ENCODE measurements at places on chromosomes 13 and 19.

GRCh38 chr13:96185818-96186217 is 95.9 kb downstream of the HS6ST3 start:
- DNase-seq, result no peak

DNA sequence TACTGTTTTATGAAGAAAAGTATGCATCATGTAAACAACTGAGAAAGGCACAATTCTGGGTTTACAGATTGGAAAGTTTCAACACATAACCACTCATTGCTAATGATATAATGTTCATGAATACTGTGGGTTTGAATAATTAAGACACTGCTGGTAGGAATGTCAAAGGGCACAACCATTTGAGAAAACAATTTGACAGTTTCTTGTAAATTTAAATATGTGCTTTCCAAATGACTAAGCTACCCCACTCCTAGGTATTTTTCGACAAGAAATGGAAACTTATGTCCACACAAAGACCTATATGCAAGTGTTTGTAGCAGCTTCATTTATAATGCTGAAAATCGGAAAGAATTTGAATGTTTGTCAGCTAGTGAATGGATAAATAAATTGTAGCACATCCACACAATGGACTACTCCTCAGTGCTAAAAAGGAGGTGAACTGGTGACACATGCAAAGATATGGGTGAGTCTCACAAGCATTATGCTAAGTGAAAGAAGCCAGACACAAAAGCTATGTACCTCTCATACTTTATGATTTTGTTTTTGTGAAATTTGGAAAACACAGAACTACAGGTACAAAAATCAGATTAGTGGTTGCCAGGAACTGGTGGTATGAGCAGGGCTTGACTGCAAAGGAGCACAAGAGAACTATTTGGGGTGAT is 44.8 kb upstream of the FLT1 start:
- DNase-seq, result no peak

DNA sequence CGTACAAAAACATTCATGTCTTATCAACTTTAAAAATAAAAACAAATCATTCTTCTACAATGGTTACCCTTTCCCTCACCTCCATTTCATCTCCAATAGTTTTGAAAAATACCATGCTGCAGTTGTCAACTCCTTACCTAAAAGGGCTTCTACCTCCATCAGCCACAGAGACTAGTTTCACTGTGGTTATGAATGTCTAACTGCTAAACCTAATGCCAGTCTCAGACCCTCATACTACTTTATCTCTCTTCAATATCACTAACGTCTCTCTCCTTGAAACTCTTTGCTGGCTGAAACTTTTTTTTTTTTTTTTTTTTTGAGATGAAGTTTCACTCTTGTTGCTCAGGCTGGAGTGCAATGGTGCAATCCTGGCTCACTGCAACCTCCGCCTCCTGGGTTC is 27.1 kb downstream of the LNX2 start:
- DNase-seq, result no peak

DNA sequence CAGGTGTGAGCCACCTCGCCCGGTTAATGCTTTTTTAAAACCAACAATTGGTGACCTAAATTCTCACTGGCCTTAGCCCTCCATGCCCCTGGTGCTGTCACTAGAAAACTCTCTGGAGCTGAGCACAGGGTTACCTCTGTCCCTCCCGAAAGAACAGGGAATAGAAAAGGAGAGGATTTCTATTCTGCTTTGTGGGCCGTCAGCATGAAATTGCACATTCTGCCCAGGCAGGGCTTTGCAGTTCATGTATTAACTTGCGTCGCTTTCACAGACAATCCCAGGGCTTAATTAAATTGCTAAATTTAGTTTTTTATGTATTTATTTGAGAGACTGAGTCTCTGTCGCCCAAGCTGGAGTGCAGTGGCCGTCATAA is 583 bp upstream of the ZNF480 start:
- no peak for DNase-seq

GRCh38 chr19:18428787-18429674 is 8.9 kb downstream of the ISYNA1 start:
- peak; percentile 94 for DNase-seq

DNA sequence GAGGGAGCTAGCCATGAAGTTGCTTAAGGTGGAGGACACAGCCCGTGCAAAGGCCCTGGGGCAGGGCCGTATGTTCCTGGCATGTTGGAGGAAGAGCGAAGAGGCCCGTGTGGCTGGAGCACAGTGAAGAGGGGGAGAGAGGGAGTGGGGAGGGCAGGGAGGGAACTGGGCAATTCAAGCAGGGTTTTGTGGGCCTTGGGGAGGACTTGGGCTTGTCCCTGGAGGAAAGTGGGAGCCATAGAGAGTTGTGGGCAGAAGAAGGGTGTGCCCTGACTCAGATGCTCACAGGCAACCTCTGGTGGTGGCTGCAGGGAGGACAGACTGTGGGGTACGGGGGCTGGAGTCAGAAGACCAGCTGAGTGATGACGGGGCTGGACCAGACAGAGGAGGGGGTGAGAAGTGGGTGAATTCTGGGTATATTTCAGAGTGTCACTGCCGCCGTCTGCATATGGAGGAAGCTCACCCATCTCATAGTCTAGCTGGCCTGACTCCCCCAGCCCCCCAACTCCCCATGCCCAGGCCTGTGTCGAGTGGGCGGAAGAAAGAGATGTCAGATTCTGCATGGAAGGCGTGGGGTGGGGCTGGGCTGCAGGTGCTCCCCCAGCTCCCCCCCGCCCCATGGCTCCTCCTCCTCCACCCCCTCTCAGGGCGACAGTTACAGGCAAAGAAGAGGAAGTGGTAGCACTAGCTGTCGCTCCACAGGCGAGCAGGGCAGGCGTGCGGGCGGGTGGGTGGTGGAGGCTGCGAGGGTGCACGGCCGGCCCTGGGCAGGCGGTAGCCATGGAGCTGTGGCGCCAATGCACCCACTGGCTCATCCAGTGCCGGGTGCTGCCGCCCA is at the start of gene VAV1:
Gene VAV1 (plus strand): TSS at position 681 of the 838 bp plus-strand sequence. CDS start 100 bp downstream, at position 781.
- no peak for DNase-seq

GRCh38 chr13:23918208-23918607 is 20.9 kb upstream of the C1QTNF9B start:
- DNase-seq, result no peak

DNA sequence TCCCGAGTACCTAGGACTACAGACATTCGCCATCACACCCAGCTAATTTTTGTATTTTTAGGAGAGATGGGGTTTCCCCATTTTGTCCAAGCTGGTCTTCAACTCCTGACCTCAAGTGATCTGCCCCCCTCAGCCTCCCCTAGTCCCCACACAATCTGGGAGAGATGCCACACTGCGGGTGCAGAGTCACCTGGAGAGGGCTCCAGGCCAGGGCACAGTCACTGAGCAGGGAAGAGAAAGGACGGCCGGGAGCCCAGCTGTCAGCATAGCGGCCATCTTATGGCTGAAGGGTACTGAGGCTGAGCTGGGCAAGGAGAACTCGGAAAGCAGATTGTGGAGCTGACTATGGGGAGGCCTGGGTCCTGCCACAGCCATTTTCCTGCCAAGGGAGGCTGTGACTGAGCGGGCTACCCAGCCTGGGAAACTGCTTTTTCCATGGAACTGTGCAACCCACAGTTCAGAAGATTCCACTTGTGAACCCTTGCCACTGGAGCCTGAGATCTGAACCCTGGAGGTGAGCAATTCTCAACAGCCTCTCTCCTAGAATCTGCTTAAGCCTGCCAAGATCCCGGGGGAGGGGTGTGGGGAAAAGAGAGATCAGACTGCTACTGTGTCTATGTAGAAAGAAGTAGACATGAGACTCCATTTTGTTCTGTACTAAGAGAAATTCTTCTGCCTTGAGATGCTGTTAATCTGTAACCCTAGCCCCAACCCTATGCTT is 109.2 kb downstream of the ZNF486 start:
- DNase-seq, result no peak

GRCh38 chr19:3338541-3339181 is 27.7 kb upstream of the NFIC start:
- no peak for DNase-seq

GRCh38 chr19:50531171-50531612 is 17.5 kb upstream of the ASPDH start:
- DNase-seq, result no peak

DNA sequence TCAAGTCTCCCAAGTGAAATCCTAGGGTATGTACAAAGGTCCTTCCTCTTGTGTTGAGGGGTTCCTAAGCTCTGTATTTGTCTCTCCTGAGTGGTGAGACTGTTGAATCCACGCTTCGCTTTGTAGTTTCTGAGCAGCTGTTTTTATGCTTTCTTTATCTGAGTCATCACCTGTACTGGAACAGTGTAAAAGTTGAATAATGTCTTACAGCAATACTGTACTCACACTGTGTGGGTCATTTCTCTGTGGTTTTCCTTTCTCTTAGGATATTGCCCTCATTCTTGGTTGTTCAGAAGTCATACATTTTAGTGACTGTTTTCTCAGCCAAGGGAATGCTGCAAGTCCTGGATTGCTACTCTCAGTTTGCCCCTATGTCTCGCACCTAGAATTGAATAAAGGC is 1596.6 kb downstream of the SLITRK5 start:
- DNase-seq, result no peak

DNA sequence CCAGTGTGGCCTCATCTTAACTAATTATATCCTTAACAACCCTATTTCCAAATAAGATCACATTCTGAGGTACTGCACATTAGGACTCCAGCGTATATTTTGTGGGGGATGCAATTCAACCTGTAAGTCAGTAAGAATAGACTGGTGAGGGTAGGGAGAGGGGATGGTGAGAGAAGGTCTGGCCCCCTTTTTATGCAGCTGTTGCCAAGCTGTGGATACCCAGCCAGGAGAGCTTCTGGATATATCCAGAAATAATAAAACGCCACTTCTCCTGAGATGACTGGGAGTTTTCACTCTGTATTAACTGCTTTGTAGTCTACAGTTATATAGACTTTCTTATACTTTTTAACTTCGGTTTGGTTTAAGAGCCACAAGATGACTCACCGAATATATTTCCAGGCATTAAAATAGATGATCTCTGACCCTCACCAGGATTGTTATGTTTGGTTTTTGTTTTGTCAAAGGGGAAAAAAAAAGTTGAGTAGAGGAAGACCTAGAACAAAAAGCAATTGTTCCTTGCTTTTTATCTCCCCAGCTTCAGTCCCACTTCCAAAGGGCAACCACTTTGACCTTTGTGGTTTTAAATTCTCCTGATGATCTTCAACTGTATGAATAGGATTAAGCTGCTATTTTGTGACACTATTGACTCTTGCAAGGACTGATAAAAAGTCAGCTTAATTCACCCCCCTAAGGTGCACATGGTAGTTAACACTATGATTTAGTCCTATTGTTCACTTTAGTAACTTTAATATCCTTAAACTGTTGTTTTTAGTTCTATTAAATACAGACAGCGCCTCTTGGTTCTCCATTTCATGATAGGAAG is 3.1 kb upstream of the NEK3 start:
- DNase-seq, result no peak

DNA sequence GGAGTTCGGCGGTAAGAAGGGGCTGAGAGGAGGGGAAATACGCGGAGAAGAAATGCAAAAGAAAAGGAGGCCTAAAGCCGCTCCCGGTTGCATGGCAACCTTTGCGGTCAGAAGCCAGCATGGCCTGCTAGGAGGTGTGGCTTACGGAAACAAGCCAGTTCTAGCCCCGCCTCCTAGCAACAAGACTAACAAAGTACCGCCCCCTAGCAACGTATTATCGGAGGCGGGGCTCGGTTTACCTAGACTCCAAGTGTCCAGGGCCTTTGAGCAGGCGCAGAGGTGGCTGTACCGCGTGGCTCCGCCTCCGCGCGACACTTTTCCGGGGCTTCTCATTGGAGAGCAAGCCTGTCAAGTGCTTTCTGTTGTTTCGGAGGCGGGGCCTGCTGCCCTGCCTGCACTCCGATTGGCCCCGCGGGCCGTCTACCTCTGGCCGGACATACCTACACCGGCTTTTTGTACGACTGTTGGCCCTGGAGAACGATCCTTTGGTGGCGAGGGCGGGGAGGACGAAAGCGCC is 339 bp upstream of the CYTH2 start:
- peak; percentile 85 for DNase-seq

DNA sequence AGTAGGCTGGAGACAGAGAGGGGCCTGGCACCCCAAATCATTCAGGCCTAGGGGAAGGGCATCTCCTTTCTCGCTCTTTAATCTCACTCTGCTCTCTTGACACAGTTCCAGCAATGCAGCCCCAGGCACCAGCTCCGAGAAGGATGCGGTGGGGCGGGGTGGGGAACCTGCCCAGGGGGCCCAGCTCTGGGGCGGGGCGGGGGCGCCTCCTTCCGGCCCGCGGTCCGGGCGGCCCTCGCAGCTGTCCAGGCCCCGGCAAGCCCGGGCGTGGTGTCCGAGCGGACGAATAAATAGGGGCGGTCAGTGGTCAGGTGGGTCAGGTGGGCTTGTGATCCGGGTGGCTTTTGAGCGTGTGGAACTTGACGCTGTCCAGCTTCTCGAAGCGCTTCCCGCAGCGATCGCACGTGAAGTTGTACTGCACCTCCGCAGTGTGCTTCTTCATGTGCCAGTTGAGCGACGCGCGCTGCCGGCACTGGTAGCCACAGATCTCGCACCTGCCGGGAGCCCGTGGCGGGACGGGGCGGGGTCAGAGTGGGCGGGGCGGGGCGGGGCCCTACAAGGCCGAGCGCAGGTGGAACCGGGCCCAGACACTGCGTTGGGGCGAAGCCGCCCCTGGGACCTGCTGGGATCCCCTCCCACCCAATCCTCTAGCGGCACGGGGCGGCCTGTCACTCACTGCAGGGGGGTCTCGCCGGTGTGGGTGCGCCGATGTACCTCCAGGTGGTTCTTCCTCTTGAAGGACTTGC is 2.7 kb upstream of the ELAVL3 start:
- no peak for DNase-seq

DNA sequence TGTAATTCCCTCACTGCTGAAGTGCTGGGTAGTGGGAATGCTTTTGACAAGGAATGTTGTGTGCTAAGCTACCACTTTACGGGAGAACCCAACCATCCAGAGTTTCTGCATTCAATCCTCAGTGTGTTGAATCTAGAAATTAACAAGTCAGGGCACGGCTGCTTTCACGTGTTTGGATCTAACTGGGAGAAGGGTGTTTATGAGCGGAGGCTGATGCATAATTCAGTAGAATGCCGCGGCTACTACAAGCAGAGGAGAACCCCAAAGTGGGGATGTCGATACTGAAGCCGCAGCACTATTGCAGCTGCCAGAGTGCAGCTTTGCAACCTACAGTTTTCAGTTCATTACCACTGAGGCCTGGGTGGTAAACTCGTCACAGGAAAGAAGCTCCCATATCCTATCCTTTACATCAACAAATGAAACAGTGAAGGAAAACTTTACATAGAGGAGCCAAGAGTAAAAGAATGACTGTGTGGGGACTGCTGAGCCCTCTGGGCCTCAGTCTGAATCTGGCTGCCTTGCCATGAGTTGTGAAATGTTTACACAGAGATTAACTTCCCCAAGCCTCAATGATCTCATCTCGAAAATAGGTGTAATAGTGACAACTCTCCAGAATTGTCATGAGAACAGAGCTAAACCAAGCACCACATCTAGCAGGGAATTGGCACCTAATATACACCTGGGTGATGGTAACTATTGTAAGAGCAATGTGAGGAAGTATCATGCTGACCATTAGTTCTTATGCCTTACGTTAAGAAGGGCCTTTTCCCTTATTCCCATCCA is 531.7 kb downstream of the MYO16 start:
- no peak for DNase-seq

DNA sequence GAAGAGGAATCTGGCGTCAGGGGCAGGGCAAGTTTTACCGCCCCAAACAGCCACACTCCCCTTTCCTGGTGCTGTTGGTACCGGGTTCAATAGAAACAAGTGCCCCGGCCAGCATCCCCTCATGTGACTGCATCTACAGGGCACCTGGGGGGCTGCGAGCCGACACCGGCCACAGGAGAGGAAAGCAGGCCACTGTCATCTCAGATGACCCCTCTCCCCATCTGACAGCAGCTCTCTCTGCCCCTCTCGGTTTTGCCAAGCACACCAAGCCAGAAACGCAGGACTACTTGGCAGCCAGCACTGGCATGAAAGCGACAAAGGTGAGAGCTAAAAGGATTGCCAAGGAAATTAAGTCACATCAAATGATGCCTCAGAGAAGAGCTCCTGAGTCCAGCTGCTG is 37.1 kb downstream of the MLLT1 start:
- no peak for DNase-seq

Data from H54 (cell line).